Fibroblast of lung (primary cell): ENCODE measurements at places on chromosomes 6 and 20. TPM values are rescaled to one million over a fixed set of nuclear protein-coding genes. Genes with fewer than 3 reads are reported as not detected.

GRCh38 chr6:149457316-149457884 is 27.4 kb downstream of the ZC3H12D start:
- no peak overlapping the region for H3K27ac ChIP-seq
- DNase-seq: no peak
- H3K27me3 ChIP-seq: no peaks in the 10 kb centered on the region
- H3K36me3 ChIP-seq: no peaks in the 10 kb centered on the region

Gene RIN2
- 41.3 and 61.4 TPM in 2 replicates for total RNA-seq

Gene OR2H2
- total RNA-seq: not detected in 2 replicates

GRCh38 chr20:10291568-10292248 is 73.1 kb downstream of the SNAP25 start:
- no peaks in the 10 kb centered on the region for H3K4me1 ChIP-seq
- no peaks in the 10 kb centered on the region for H3K36me3 ChIP-seq
- H3K4me3 ChIP-seq: no peak overlapping the region
- DNase-seq: no peak
- H3K27me3 ChIP-seq: no peaks in the 10 kb centered on the region

DNA sequence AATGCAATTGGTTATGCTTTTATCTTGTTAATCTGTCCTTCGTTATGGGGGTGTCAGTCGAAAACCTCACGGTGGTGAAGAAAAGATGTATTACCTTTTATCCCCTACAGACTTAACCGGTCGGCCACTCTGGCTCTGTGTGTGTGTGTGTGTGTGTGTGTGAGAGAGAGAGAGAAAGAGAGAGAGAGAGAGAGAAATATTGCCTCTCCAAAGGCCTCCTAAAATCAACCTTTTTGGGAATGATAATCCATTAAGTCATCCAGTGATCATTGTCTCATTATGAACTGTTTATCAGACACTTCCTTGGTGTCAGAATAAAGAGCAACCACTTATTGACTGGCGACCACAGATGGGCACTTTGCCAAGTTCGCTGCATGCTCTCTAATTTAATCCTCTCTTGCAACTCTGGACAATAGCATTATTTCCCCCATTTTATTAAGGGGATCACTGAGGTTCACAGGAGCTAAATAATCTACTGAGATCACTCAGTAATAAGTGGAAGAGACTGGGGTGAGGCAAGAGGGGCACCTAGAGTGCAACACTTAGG is 30.7 kb downstream of the SLC35D3 start:
- no peak overlapping the region for H3K27ac ChIP-seq
- no peak overlapping the region for H3K4me3 ChIP-seq

DNA sequence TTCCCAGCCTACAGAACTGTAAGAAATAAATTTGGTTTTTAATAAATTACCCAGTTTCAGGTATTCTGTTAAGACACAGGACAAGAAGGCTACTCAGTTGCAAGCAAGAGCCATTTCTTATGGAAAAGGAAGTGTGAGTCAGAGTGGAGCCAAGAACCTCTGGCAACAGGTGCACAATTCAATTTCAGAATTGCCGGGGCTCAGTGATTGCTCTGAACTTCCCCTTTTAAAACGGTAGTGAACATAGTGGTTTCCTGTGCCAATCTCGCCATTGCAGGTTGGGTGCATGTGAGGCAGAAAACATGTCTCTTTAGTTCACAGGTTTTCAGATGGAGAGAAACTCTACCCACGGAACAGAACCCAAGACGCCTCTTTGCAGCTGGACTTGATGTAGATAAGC is 16.4 kb downstream of the PIGT start:
- no peak for DNase-seq
- no peak overlapping the region for H3K4me3 ChIP-seq
- no peaks in the 10 kb centered on the region for H3K4me1 ChIP-seq

Gene WASF1
- 8.5 and 13.2 TPM in 2 replicates for total RNA-seq
